NCI-H460 (cell line): ENCODE measurements at places on chromosomes 4 and X.

DNA sequence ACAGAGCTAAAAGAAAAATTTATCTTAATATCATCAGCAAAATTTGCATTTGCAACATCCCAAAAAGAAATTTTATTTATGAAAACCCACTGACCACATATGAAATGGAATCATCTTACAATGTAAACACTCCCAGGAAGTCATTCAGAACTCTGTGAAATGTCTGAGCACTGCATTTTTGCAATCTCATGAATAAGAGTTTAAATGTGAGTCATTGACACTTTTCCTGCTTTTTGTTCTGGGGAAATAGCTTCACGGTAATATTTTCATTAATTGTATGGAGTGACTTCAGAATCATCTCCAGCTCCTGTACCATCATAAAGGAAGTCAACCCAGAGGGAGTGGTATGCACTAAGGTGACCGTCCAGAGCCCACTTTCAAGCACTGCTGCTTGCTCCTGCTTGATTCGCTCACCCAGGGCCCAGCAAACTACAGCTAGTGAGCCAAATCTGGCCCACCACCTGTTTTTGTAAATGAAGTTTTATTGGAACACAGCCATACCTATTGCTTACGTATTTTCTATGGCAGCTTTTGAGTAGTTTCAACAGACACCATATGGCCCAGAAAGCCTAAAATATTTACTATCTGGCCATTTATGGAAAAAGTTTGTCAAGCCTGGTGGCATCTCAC lies 17.2 kb downstream of the EDNRA start:
- no peak for DNase-seq

DNA sequence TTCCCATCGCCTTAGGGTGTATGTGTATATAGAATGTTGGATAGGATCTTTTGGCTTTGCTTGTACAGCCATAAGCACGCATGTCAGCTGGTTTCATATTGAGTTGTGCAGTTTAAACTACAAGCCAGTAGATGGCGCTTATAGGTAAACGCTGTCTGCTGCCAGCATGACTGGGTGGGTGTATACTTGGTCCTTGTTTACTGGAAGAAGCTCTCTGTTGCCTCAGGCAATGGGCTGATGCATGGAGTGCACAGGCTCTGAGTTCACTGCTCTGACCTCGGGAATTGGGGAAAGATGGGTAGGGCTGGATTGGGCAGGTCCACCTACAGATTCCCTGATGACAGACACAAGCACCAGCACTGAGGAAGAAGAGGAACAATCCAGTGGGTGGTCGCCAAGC lies 831.5 kb downstream of the STIM2 start:
- DNase-seq = peak; percentile 29

GRCh38 chr4:3659131-3659530 lies 107.1 kb upstream of the ADRA2C start:
- DNase-seq = no peak

DNA sequence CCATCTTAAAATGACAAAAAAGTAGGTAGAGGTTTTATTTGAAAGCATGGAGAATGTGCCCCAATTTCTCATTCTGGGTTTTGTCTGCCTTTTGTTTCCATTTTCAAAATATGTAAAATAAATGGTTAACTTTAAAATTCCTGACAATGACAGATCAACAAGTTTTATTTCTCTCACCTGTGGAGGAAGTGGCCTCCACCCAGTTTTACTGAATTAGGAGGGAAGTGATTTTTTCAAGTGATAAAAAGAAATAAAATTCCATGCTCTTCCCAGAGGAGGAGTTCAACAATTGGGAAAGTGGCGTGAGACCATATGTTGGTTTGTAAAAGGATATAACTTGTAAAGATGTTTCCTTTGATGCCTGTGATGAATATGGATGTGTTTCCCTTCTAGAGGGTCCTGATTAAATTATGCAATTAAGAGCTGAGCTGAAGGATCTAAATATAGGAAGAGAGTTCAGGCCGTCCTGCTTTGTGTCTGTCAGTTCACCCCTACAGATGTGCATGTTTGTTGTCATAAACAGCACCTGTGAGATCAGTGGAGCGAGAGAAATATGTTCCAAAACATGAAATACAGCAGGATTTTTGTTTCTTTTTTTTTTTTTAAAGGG lies 19.5 kb downstream of the SMAD1 start:
- DNase-seq = no peak

DNA sequence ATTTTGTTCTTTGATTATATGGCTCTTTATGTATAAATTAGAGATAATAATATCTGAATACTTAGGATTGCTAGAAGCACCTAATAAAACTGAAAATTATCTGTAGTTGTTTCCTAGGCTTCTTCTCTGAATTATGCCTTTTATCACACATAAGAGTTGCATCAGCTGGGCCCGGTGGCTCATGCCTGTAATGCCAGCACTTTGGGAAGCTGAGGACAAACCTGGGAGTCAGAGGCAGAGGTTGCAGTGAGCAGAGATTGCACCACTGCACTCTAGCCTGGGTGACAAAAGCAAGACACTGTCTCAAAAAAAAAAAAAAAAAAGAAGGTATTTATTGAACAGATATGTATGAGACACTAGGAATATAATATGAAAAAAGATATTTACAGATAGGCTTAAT lies 773.5 kb upstream of the AGA start:
- no peak for DNase-seq

DNA sequence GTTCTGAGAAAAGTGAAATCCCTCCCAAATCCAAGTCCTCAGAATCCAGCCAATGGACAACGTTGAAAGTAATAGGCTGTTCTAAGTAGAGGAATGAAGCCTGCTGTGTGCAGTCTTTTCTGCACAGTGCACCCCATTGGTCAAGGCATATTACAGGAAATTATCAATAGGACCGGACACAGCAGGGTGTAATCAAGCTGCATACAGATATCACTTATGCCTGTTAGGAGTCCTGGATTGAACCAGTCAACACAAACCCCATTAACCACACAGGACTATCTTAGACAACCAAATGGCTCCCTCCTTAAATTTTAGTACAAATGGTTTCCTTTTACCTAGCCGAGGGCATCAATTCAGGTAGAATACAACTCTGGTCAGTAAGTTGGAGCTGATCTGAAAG lies 34.2 kb upstream of the MAGEA8 start:
- DNase-seq = no peak

DNA sequence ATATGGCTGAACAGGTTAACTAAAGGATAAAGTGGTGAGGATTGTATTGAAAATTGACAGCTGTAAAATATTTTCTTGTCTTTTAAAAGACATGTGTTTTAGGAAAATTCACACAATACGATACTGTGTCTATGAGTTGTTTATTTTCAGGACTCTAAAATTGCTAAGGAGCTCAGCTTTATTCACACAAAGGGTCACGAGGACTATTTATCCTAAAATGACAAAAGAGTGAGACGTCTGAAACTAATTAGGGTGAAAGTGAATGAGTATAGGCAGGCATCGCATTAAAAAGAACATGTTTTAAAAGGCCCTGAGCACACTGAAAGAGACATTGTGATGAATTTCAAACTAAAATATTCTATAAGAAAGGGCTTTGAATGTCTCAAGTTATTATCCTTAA lies 304.7 kb downstream of the SH2D1A start:
- no peak for DNase-seq

DNA sequence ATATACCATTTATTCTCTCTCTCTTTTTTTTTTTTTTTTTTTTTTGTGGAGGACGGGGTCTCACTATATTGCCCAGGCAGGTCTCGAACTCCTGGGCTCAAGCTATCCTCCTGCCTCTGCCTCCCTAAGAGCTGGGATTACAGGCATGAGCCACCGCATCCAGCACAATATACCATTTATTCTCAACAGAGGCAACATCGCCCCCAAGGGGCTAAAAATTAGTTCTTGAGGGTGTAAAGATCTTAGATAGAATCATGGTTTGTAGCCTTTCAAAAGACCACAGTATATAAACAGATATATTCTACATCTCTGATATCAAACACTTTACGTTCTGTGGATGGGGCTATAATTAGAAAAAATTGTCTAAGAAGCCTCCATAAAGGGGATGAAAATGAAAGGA lies 39.8 kb upstream of the TCEAL2 start:
- DNase-seq = peak; percentile 5

DNA sequence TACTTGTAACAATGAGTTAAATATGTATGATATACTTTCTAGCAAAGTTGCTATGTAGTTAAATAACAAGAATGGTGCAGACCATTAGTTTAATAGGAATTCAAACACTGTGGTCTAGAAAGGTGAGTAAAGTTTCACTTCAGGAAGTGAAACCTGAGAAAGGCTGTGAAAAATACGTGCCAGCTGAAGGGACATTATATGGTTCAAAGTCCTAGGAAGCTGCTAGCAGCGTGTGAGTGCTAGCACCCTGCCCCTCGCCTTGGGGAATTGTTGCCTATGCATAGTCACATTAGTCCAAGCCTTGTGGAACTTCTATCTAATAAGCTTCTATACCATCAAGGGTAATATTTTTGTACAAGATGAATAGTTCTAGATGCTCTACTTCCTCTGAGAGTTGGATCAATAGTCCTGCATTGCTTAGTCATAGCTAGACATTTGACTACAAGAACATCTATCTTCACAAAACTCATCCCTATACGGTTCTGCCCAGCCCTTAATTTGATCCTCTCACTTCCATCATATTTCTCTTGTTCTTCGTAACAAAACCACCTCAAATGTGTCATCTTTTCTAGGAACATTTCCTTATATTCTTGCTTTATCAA lies 45.8 kb upstream of the ARSJ start:
- DNase-seq = no peak

DNA sequence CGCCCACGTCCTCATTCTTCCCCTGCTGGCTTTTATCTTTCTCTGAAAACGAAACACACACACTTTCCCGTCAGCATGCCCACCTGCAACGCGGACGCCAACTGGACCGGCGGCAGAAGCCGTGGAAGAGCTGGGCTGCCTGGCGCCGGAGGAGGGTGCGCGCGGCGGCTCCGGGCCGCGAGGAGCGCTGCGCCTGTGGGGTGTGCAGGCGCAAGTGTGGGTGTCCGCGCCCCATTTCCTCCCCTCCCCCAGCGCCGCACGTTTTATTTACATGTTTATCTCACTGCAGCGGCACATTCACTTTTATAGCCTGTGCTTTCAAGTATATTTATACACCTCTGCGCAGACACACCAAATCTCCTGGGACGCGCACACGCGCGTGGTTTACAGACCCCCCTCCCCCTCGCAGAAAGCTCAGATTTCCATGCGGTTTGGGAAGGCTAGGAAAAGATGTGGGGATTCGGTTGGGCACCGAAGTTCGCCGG lies 1.5 kb downstream of the PITX2 start:
- no peak for DNase-seq

DNA sequence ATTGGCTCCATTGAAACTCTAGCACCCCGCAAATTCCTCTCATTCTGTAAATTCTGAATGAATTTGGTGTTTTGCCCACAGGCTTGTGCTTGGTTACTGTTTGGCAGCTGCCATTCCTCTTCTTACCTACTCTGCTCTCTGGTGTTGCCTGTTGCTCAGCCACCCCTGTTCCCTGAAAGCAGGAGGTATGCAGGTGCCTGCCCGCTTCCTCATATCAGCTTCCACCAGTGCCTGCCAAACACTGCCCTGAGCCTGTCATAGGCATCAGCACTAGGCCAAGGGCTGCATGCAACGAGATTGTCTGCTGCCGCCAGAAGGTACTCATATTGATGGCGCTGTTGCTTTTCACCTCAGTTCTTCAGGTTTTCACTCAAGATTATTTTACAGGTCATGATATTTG lies 978.1 kb downstream of the C4orf33 start:
- no peak for DNase-seq

DNA sequence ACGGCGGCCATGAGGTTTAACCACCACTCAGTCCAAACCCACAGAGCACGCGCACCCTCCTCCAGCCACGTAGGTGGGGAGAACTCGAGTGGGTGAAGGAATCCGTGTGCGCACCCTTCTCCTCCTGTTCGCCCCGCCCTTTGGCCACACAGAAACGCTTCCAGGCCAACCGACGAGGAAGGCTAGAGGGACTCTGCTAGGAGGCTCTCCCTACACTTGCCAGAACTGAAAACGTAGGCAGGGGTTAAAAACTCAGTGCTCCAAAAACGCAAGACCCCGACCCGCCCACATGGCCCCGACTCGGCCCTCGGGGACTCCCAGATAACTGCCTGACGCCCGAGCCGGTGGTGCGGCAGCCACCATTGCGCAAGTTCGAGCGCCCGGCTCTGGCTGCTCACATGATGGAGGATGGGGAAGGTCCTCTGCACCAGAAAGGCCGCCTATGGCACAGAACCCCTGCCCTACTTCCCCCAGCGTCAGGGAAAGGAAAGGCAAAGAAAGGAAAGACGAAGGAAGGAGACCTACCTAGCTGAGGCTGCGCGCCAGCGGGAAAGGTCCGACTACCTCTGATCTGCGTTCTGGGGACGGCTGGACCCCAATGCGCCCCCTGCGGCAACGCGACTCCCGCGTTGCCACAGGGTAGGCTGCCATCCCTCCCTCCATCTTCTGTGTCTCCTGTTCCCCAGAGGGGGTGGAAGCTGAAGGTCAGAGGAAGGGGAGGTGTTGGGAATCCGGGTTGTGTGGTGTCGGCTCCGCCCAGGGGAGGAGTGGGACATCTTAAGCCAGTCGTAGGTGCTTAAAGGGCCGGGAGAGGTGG lies 201.9 kb upstream of the AGTR2 start:
- peak; percentile 49 for DNase-seq

DNA sequence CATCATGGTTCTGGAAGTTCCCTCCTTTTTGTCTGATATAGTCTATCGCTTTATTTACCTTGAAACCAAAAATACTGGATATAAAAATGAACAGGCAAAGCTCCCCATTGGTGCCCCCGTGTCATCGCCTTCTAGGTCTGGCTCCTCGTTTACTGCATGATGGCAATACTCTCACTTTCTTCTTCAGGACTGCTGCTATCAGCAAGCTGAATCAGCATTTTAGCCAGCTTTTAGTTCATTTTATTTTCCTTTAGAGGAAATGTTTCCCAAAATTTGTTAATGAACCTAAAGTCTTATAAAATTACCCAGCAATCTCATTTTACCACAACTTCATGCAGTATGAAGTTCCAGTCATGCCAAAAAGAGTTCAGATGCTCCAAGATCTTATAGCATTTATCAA lies 80.5 kb downstream of the ZIC3 start:
- no peak for DNase-seq

GRCh38 chr4:154877110-154877760 lies 96.2 kb downstream of the RBM46 start:
- no peak for DNase-seq

GRCh38 chr4:147760695-147761094 lies 28.8 kb downstream of the ARHGAP10 start:
- no peak for DNase-seq

GRCh38 chrX:10206317-10206716 lies 49.5 kb downstream of the CLCN4 start:
- no peak for DNase-seq

GRCh38 chr4:15851969-15852368 lies 73.8 kb downstream of the CD38 start:
- DNase-seq = no peak

- no peak for DNase-seq
These were observed 75.4 kb downstream of the TMEM131L start for GRCh38 chr4:153541456-153542096.

- no peak for DNase-seq
These were observed 14.9 kb downstream of the AMMECR1 start for GRCh38 chrX:110302975-110303374.

- peak; percentile 5 for DNase-seq
These were observed 694 bp downstream of the PDS5A start for GRCh38 chr4:39976945-39977488.

GRCh38 chrX:69793260-69793935 lies 177.5 kb downstream of the EDA start:
- DNase-seq = no peak

- DNase-seq = peak; percentile 42
These were observed 1.1 kb downstream of the HSPA4L start for GRCh38 chr4:127783026-127783769.

GRCh38 chr4:47572981-47573380 lies 87.9 kb downstream of the ATP10D start:
- no peak for DNase-seq

GRCh38 chr4:48831532-48832030 lies 693 bp downstream of the OCIAD1 start:
- DNase-seq = no peak
